ENCODE measurements at places on chromosomes 2 and 18.

GRCh38 chr2:217227794-217228193 lies 367.9 kb upstream of the TNP1 start:
- DNase-seq, result no peak

DNA sequence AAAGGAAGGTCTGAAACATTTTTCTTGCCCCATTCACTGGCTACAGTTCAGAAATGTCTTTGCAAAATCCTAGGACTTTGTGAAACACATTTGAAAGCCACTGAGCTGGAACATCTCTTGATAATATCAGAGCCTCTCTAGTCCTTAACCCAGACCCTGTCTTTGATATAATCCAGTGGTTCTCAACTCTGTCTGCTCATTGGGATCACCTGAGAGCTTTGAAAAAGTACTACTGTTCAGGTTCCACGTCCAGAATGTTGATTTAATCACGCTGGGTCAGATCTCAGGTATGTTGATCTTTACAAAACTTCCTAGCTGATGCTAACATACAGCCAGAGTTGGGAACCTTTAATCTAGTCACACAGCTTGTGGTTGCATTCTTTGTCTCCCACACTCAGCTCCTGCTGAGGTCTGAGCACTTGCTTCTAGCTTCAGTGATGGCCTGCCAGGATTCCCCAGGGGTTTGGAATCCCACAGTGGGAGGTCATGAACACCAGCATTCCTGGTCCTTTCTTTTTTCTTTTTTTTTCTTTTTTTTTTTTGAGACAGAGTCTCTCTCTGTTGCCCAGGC lies 262.7 kb downstream of the SETBP1 start:
- DNase-seq, result no peak

- DNase-seq, result no peak
Measured at GRCh38 chr2:240591226-240591625, 4.7 kb downstream of the CAPN10 start.

DNA sequence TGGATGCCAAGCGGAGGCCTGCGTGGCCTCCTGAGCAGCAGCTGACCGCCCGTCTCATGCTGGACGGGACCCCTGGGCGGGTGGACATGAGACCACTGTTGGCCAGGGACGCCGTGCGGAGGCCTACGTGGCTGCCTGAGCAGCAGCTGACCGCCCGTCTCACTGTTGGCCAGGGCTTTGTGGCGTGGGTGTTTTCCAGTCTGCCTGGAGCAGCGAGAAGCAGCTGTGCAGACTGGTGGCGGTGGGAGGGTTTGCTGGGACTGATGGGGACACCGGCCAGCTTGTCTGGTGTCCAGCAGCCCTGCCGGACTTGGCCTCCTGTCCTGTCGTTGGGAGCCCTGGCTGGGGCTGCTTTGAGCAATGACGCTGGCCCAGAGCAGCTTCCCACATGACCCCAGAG lies 5.8 kb upstream of the D2HGDH start:
- no peak for DNase-seq

- no peak for DNase-seq
Measured at GRCh38 chr2:112972423-112973086, 5.3 kb upstream of the IL36G start.

DNA sequence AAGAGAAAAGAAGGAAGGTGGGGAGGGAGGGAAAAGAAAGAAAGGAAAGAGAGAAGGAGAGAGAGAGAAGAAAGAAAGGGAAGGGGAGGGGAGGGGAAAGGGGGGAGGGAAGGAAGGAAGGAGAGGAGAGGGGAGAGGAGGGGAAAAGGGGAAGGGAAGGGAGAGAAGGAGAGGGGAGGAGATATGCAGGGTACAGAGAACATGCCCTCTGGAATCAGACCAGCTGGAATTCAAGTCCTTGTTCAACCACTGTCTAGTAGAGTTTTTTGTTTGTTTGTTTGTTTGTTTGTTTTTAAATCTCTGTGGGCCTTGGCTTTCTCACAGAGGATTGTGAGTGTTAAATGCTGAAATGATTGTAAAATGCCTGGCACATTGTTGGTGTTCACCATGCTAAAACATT lies 77.7 kb upstream of the FOSL2 start:
- DNase-seq, result no peak

GRCh38 chr2:215283221-215283620 lies 28.6 kb upstream of the ATIC start:
- no peak for DNase-seq

GRCh38 chr2:177703159-177703558 lies 310.6 kb downstream of the AGPS start:
- DNase-seq, result no peak

DNA sequence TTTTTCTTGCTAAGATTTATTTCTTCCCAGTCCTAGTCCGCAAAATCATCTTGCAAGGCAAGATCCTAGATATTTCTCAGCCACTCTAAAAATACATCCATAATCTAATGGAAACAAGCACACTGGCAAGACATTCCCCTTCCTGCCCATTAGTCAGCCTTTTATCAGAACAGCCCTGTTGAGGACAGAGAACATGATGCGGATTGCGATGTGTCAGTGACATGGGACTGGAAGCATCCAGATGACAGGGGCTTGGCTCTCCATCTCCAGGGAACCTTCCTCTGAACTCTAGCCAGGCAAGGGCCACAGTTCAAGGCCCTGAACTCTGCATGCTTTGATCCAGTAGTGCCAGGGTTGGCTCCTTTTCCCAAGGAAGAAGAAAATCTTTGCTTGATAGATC lies 70.0 kb downstream of the VSNL1 start:
- no peak for DNase-seq

Measured in stimulated activated CD4-positive, alpha-beta T cell treated with anti-CD3 and anti-CD28 coated beads, Interleukin-12 subunit alpha, Interleukin-12 subunit beta, amount 100 ng/mL, for 48 hours (primary cell).